Neural progenitor cell (in vitro differentiated cells): ENCODE measurements at places on chromosomes 7 and 10. TPM values are rescaled to one million over a fixed set of nuclear protein-coding genes. Genes with fewer than 3 reads are reported as not detected.
A peak's percentile ranks its signal among the peaks of the same experiment; 100 is the strongest.

TAF3 gene
- total RNA-seq, result 3.4 and 4.6 TPM in 2 replicates

ACSM6 gene
- total RNA-seq, result not detected in 2 replicates

DNA sequence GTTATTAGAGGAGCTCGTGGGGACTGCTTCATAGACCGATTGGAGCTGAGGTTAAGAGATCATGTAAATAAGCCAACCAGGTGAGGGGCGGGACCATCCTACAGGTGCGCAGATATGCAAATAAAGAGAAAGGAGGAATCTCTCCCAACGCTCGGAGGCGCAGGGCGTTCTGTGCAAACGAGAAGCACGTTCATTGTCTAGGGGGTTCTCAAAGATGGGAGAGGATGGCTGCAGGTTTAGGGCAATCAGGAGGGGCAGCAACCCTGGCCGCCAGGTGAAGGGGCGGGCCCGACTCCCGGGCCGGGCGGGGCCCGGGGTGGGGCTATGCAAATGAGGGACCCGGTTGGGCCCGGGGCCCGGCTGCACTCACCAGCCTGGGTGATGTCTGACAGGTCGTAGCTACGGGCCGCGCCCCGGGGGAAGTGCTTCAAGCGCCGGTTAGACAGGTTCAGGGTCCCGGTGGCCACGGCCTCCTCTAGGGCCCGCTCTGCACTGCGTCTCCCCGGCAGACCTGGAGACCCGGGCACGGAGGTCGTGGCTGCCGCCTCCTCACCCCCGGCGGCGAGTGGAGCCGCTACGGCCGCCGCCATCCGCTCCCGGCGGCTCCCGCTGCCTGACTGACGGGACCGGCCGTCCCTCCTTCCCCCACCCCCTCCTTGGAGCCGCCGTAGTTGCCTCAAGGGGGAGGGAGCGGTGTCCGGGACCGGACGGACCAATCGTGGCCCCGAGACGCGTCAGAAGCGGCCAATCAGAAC lies at the start of gene LRCH4:
LRCH4 (minus strand) TSS at position 619 of the 755 bp plus-strand sequence; CDS start at position 590, 29 bp downstream.
- peak; percentile 77 for DNase-seq

DNA sequence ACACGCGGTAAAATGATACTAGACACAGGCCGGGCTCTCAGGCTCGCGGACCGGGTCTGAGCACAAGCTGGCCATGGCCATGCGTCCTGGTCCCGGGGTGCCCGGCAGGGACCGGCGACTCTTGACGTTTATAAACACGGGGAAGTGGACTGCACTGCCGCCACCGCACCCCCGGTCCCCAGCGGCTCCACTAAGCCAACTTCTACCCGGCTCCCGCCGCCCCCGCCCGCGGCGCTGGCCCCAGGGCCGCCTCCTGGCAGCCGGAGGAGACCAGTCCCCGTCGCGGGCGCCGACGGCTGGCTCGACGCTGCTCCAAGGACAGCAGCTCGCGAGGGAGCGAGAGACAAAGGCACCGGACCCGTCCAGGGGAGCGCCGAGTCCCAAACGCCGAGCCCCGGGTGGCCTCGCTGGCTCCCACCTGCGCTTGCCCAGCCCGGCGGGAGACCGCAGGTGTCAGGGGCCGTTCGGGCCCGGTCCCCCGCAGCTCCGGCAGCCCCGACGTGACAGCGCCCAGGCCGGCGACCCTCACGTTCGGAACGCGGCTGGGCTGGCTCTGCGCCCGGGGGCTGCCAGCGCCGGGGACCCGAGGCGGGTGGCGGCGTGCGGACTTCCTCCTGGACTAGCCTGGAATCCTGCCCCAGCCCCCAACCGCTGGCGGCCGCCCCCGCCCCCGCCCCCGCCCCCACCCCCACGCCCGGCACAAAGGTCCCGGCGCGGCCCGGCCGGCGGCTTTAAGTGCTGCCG lies 517 bp downstream of the ITGB1 start:
- peak; percentile 79 for DNase-seq

SPDYE9 gene
- not detected in 2 replicates for total RNA-seq

DNA sequence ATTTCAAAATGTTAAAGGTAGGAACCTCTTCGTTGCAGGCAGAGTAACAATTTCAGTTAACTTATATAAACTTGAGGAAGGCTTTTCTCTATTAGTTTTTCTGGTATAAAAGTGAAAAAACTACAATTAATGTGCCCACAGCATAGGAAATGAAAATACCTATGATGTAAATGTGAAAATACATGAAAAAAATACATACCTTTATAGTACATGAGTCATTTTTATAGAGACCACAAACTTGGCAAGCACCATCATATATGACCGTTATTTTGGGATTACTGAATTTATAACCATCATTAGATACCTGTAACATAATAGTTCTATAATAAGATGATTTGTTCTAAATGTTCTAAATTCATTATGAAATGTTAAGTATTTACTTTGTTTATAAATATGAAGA lies 42.7 kb downstream of the VWDE start:
- DNase-seq, result no peak

SLC13A1 gene
- total RNA-seq, result not detected in 2 replicates

CCSER2 gene
- total RNA-seq, result 24.0 and 39.3 TPM in 2 replicates

GRCh38 chr7:140230516-140230860 lies 53.7 kb upstream of the KDM7A start:
- peak; percentile 47 for DNase-seq

DNA sequence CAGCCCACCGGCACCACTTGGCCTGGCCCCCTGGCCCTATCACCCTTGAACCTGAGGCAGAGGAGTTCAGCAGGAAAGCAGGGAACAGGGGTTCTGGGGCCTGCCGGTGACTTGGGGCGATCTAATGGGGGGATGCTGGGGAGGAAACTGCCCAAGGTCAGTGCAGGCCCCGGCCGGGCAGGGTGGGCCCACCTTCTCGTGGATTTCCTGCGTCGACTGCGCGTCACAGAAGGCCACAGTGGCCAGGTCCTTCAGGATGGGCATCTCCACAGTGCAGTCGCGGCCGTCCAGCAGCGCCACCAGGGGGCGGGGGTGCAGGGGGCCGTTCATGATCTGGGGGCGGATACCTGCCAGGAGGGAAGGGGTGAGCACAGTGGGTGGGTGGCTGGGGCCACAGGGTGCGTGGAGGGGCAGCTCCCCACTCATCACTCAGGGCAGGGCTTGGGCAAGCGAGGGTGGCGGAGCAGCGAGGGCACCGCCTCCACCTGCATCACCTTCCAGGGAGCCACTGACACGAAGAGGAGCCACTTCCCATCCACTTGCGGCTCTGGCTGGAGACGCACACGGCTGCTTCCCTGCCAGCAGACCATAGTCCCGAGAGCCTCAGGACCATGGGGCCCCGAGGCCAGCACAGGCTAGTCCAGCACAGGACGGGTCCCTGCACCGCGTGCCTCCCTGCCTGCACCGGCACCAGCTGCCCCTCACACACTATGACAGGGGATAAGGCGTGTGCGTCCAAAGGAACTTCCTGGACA lies 61.4 kb downstream of the ZRANB1 start:
- DNase-seq, result no peak

DNA sequence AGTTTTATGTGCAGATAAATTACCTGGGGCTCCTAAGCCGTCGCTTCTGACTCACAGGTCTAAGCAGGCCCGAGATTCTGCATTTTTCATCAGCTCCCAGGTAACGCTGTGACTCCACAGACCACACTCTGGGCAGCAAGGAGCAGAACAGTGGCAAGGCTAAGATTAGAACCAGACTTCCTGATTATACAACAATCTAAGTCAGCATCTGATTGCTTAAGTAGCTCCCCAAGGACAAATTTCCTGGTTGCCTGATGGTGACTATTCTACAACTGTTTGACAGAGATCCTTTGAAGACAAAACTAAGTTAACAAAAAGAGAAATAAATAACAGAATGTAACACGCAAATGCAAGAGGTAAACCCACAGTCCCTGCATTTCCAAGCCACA lies 69.0 kb downstream of the CREB3L2 start:
- DNase-seq, result no peak

GRCh38 chr10:79197558-79197957 lies 128.8 kb downstream of the ZMIZ1 start:
- no peak for DNase-seq

DNA sequence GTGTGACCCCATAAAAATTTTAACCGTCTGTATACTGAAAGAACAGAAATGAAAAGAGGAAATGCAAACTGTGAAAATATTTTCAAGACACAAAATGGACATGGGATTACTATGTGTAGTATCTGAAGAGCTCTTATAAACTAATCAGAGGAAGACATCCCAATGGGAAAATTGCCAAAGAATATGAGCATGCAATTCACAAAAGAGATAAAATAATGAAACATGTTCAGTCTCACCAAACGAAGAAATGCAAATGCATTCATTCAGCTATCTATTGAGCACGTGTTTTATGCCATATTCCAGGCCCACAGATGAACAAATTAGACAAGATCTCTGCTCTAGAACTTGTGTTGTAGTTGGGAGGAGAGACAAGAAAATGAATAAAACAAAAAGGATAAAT lies 63.2 kb downstream of the NHLRC2 start:
- no peak for DNase-seq
